Large intestine (tissue), 12 donors: ENCODE measurements at places on chromosomes 5 and 9. TPM values are rescaled to one million over a fixed set of nuclear protein-coding genes. Genes with fewer than 3 reads are reported as not detected.

DNA sequence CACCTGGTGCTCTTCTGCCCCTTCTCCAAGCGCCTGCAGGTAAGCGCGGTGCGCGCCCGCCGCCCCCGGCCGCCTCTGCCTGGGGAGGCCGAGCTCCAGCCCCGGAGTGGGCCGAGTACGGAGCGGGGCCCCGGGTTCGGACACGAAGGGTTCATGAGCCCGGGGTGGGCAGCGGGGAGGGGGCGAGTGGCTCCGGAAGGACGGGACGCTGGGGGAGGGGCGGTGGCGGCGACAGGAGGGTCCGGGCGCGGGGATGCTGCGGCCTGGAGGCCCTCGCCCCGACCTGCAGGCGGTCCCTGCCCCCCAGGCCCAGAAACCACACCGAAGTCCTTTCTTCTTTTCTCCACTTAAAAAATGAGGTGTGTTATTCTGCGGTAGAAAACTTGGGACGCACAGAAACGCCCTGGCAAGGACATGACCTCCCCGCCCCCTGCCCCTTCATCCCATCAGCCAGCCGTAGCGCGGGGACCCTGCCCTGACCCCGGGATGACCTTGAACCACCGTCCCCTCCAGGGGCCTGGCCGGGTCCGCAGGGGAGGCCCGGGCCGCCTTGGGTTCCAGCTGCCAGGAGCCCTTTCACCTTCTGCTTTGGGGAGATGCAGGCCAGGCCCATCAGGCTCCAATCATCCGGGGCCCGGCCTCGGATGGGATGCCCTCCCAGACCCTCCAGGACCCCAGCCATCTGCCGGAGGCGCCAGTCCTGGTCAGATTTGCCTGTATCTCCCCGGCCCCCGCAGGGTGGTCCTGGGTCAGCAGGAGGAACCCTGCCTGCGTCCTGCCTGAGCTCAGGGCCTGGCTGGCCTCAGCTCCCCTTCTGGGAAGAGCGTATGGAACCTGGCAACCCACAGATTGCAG lies 545 bp downstream of the DIPK1B start:
- H3K36me3 ChIP-seq: no peaks in the 10 kb centered on the region
- peaks cover 8% of the 10 kb centered on the region for H3K4me1 ChIP-seq
- no peak overlapping the region for H3K27ac ChIP-seq
- H3K27me3 ChIP-seq: peaks cover 3% of the 10 kb centered on the region

The C1QTNF2 gene
- 3.1 TPM for polyA plus RNA-seq

GRCh38 chr5:112217843-112218579 lies 201.1 kb downstream of the EPB41L4A start:
- H3K27me3 ChIP-seq: no peaks in the 10 kb centered on the region
- no peaks in the 10 kb centered on the region for H3K36me3 ChIP-seq
- DNase-seq: no peak
- H3K27ac ChIP-seq: no peak overlapping the region

DNA sequence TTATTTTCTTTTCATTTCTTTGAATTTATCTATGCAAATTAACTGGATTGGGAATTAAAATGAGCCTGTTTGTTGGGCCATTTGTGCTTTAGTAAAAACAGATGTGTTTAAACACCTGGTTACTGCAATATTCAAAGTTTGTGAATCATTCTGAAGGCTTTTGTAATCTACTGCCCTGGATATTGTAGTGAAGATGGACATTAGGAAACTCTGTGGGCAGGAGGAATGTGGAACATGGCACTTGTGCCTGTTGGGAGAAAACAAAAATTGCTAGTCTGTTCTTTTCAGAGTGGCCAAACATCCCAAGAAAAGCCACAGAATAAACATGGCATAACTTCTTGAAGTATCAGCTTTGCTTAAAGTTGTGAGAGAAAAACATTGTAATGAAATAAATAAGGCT lies 40.8 kb downstream of the CHSY3 start:
- H3K27ac ChIP-seq: no peak overlapping the region
- no peak for DNase-seq
- H3K4me3 ChIP-seq: no peak overlapping the region

- H3K36me3 ChIP-seq: peaks cover 15% of the 10 kb centered on the region
- H3K27me3 ChIP-seq: no peaks in the 10 kb centered on the region
- H3K4me1 ChIP-seq: no peaks in the 10 kb centered on the region
- no peak overlapping the region for H3K27ac ChIP-seq
- peak; percentile 50 for DNase-seq
Measured at GRCh38 chr9:87662808-87663528, 63.0 kb upstream of the CTSL start.

- H3K27me3 ChIP-seq: no peaks in the 10 kb centered on the region
- peak; percentile 92 for DNase-seq
- H3K4me3 ChIP-seq: peak overlapping the region; percentile 28
- H3K36me3 ChIP-seq: peaks cover 49% of the 10 kb centered on the region
- peaks cover 18% of the 10 kb centered on the region for H3K4me1 ChIP-seq
Measured at GRCh38 chr9:128635266-128636023, 21.2 kb downstream of the DYNC2I2 start.

DNA sequence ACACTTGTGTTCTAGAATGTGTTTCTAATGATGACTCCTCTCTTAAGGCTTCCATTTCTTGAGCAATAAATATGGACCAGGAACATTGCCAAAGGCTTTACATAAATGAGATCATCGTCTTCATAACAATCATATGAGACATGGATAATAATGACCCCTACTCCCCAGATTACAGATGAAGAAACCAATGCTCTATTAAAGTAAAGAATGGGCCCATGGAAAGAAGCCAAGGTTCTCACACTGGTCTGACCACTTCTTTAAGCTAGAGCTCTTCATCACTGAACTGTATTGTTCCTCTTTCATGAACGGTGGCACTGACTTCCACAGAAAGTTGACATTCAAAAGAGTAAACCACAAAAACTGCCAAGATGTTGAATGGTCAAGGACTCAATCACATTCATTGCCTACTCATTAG lies 65.3 kb downstream of the MARCHF3 start:
- no peak for DNase-seq
- no peaks in the 10 kb centered on the region for H3K27me3 ChIP-seq
- no peaks in the 10 kb centered on the region for H3K36me3 ChIP-seq
- no peak overlapping the region for H3K27ac ChIP-seq
- H3K4me1 ChIP-seq: no peaks in the 10 kb centered on the region
- H3K4me3 ChIP-seq: no peak overlapping the region

DNA sequence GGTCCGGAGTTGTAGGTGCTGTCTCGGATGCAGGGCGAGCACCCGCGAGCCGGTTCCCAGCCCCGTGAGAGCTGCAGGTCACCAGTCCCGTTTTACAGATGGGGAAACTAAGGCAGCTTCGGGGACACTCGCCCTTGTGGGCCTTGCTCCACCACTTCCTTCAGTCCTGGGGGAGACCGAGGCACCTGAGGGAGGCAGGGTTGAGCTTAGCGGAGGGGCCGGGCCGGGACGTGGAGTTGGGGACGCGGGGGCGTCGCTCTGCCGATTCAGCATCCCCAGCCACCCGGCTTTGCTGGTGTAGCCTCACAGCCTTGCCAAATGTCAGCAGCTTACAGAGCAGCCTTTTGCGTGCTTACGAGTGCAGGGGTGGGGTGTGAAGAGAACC lies 530 bp downstream of the BBLN start:
- no peak for DNase-seq
- peaks cover 9% of the 10 kb centered on the region for H3K4me1 ChIP-seq

DNA sequence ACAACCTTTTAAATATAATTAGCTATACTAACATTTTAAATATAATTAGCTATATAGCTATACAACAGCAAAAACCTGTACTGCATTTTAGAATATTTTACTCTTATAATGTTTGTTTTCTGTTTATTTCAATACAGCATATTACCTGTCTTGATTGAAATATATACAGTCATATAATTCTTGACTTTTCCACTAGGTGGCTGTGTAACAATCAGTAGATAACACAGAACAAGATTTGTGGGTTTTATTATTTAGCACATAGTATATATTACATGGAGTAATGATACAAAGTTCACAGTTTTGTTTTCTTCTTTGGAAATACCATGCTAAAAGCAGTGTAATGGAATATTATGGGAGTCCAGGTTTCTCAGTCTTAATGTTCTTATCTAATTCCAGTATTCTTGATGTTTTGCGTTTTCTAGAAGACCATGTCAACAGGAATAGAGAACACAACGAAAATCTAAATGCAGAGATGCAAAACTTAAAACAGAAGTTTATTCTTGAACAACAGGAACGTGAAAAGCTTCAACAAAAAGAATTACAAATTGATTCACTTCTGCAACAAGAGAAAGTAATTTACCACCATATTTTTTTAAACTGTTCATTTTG lies 13.3 kb downstream of the HMMR start:
- no peaks in the 10 kb centered on the region for H3K27me3 ChIP-seq
- no peak overlapping the region for H3K27ac ChIP-seq
- H3K36me3 ChIP-seq: peaks cover 11% of the 10 kb centered on the region
- no peak overlapping the region for H3K4me3 ChIP-seq
- no peak for DNase-seq
- H3K4me1 ChIP-seq: no peaks in the 10 kb centered on the region

DNA sequence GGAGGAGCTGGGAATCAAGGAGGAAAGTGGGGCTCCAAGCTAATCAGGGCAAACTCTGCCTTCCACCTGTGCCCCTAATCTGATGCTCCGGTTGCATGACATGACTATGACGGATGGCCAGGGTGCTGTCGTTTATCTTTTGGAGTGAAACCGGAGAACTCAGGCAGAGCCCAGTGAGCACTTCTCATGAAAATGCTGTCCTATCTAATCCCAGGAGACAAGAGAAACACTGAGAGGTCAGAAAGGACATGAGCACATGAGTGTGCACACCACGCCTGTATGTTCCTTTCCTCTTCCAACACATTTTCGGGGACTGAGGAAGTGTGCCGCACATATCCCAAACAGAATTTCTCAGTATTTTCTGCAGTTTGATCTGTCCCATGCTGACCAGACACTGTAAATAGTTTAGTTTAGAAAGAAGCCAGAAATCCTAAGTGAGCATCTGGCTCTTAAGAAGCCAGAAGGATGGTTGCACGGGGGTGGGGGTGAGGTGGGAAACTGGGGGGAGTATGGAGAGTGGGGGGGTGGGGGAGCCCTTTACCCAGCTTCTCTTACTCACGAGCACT lies 217.1 kb downstream of the TSSK1B start:
- H3K27me3 ChIP-seq: peaks cover 2% of the 10 kb centered on the region
- no peak overlapping the region for H3K4me3 ChIP-seq
- no peak for DNase-seq
- no peaks in the 10 kb centered on the region for H3K36me3 ChIP-seq

The C9orf152 gene
- 7.6 TPM for polyA plus RNA-seq

- H3K27ac ChIP-seq: no peak overlapping the region
- no peak for DNase-seq
- no peaks in the 10 kb centered on the region for H3K36me3 ChIP-seq
- no peaks in the 10 kb centered on the region for H3K27me3 ChIP-seq
- no peaks in the 10 kb centered on the region for H3K4me1 ChIP-seq
Measured at GRCh38 chr5:59390074-59390659, 503.4 kb downstream of the PDE4D start.

The CD72 gene
- 1.8 TPM for polyA plus RNA-seq

The RASGRF2 gene
- polyA plus RNA-seq: 3.1 TPM

The HAVCR1 gene
- 0.48 TPM for polyA plus RNA-seq

The FAM200C gene
- polyA plus RNA-seq: 7.8 TPM

GRCh38 chr9:137176302-137177182 lies 4.7 kb upstream of the TMEM210 start:
- peaks cover 37% of the 10 kb centered on the region for H3K36me3 ChIP-seq
- peaks cover 7% of the 10 kb centered on the region for H3K4me1 ChIP-seq
- peaks cover 28% of the 10 kb centered on the region for H3K27me3 ChIP-seq
- no peak overlapping the region for H3K27ac ChIP-seq
- no peak overlapping the region for H3K4me3 ChIP-seq

DNA sequence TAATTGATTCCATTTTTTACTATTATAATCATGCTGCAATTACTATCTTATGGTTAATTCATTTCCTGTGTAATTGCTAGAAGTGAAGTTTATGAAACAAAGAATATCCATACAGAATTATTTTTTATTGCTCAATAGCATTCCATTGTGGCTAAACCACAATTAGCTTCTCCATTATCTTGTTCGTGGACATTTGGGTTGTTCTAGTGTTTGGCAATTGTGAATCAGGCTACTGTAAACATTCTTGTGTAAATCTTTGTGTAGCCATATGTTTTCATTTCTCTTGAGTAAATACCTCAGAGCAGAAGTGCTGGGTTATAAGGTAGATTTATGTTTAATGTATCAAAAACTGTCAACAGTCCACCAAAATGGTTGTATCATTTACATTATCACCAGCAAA lies 341.1 kb downstream of the MAT2B start:
- H3K36me3 ChIP-seq: no peaks in the 10 kb centered on the region
- DNase-seq: no peak
- H3K4me3 ChIP-seq: no peak overlapping the region
- no peaks in the 10 kb centered on the region for H3K4me1 ChIP-seq

DNA sequence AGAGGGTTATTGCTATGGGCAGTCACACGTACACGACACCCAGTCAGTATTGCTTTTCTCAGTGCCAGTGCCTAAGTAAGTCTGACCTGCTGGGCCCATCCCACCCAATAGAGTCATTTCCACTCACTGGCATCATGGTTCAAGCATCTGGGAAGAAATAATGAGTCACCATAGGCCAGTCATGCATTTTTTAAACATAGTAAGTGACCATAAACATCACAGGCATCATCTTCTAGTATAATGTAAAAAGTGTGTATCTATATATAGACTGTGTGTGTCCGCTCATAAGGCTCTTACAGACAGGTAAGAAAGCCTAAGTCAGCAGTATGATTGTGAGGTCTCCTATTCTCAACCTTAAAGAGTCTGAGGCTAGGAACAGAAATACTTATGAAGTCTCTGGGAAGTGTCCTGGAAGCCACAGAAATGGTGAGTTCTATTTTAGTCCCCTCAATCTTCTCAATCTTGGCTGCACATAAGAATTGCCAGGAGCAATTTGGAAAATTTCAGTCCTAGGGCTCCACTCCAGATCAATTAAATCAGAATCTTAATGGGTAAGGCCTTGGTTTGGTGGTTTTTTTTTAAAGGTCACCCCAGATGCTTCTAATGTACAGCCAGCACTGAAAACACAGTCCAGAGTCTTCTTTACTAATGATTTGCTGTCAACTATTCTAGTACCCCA lies 65.2 kb downstream of the ZNF366 start:
- no peak for DNase-seq
- no peaks in the 10 kb centered on the region for H3K4me1 ChIP-seq
- H3K27me3 ChIP-seq: peaks cover 4% of the 10 kb centered on the region

The NR6A1 gene
- polyA plus RNA-seq: 5.0 TPM

GRCh38 chr9:133107961-133108793 lies 12.9 kb downstream of the RALGDS start:
- H3K36me3 ChIP-seq: peaks cover 81% of the 10 kb centered on the region
- H3K27ac ChIP-seq: no peak overlapping the region
- no peaks in the 10 kb centered on the region for H3K27me3 ChIP-seq
- peaks cover 10% of the 10 kb centered on the region for H3K4me1 ChIP-seq

The FGD3 gene
- polyA plus RNA-seq: 7.2 TPM

GRCh38 chr9:137391411-137391754 lies 31.6 kb downstream of the EXD3 start:
- DNase-seq: peak; percentile 48
- no peaks in the 10 kb centered on the region for H3K27me3 ChIP-seq
- peaks cover 23% of the 10 kb centered on the region for H3K36me3 ChIP-seq
- no peak overlapping the region for H3K4me3 ChIP-seq

GRCh38 chr9:23822261-23823169 lies 3.5 kb downstream of the ELAVL2 start:
- peaks cover 79% of the 10 kb centered on the region for H3K27me3 ChIP-seq
- H3K4me3 ChIP-seq: no peak overlapping the region
- no peak overlapping the region for H3K27ac ChIP-seq
- no peak for DNase-seq

The SLCO4C1 gene
- polyA plus RNA-seq: 24.9 TPM
